Stimulated activated effector memory CD8-positive, alpha-beta T cell treated with anti-CD3 and anti-CD28 coated beads, Interleukin-12 subunit alpha, Interleukin-12 subunit beta, amount 100 ng/mL, for 72 hours (primary cell): ENCODE measurements at places on chromosomes 5 and 9.

DNA sequence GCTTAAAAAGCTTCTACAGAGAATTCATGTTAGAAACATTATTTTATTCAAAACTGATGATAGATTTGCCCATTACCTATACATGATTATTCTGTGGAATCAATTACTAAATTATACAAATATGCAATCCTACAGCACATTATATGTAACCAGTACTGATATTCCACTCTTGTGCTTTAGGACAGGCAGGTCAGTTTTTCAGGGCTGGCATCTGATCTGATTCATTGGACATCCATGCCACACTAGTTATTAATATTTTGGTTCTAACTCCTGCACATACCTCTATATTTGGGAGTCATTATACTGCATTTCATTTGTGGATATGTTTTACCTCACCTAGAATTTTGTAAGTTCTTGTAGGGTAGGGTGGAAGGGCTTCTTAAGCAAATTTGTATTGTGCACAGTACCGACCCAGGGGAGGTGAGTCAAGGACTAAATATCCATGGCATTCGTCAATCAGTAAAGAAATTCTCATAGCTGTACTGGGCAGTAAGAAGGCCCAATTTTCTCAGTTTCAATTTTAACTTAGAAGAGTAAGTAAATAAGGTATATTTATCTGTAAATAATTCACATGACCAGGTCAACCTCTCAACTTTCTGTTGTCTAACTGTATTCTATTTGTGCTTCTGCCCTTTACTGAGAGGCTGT, 33.5 kb downstream of the ELOVL7 start:
- DNase-seq = no peak

DNA sequence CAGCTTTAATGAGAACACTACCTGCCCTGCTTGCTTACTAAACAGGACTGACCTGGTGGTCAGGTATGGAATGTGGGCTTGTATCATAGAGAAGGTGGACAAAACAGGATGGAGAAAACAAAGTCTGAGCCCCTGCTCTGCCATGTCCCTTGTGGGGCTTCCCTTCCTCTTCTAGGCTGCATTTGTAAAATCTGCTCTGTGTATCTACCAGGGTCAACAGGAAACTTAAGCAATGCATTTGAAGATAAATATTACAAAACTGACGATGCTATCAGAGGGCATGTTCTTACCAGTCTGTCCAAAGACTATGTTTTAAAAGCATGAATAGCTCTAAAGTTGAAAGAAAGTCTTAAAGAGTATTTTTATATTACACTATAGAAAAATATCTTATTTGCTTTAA, 228.7 kb downstream of the DCP2 start:
- DNase-seq = no peak

DNA sequence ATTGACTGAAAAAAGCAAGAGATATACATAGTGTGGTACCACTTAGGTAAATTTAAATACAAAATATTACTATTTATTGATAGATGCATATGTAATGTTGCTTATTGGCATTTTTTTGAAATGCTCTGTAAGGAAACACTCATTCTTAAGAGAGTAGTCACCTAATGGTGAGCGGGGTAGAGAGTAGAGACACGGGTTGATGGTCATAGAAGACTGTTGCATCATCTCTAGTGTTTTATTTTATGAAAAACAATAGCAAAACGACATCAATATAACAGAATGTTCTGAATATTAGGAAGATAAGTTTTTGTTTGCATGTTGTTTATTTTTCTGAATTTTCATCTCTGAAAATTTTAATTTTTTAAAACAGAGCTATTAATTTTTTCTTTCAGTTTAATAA, 4.0 kb downstream of the SRP19 start:
- DNase-seq = no peak

- no peak for DNase-seq
Observed at GRCh38 chr9:69293156-69293555, 31.9 kb upstream of the ENTREP1 start.

- no peak for DNase-seq
Observed at GRCh38 chr9:105257809-105258208, 13.4 kb downstream of the SLC44A1 start.

DNA sequence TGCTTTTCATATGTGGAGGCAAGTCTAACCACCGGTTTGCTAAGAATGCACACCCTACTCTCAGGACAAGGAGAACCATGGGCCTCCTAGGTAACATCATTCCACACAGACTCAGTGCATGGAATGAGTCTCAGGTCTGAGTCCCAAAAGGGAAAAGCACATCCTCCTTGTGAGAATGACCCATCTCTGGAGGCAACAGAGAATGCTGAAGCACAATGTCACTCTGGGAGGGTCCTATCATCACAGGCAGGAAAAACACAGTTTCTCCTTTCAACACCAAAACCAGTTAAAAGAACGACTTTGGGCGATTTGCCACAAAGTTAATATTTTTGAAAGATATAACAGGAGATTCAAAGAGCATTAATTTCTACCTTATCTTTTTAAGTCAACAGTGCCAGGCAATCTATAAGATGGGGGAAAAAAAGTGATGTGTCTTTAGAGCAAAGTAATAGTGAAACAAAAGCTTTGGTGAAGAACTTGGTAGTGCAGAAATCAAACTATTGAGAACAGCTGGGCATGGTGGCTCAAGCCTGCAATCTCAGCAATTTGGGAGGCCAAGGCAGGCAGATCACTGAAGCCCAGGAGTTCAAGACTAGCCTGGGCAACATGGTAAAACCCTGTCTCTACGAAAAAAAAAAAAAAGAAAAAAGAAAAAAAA, 97.3 kb downstream of the OXCT1 start:
- no peak for DNase-seq

DNA sequence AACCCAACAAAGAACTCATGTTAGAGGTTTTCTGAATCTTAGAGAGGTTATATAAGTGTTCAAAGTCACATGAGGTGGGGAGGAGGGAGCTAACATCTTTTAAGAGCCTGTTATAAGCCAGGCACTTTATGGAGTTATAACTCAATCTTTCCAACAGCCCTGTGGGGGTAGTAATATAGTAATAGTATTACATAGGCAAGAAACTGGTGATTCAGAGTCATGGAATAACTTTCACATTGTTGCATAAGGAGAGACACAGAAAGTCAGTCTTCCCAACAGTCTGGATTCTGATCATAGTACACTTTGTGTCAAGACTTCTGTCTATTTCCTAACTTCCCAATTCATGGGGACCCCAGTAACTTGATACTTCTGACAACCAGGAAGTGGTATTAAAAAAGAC, 89.2 kb downstream of the ACER2 start:
- no peak for DNase-seq

- no peak for DNase-seq
Observed at GRCh38 chr9:10204276-10204675, 408.5 kb downstream of the PTPRD start.

DNA sequence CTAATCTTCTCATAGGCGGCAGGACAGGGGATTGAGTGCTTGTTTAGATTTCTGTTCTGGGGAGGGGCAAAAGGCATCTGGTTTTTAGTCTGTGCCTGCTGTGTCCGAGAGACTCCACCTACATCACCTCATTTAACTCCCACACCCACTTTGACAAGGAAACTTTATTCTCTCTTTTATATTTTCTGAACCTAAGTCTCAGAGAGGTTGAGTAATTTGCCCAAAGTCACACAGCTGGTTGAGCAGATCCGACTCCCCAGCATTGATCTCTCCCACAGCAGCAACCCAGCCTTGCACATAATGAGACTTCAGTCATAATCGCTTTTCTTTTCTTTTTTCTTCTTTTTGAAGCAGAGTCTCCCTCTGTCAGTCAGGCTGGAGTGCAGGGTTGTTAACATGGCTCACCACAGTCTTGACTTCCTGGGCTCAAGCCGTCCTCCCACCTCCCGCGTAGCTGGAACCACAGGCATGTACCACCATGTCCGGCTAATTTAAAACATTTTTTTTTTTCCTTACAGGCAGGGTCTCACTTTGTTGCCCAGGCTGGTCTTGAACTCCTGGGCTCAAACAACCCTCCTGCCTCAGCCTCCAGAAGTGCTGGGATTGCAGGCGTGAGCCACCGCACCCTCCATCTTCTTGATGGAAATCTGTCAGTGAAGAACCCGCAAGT, 36.5 kb upstream of the ANKRD33B start:
- DNase-seq = no peak

DNA sequence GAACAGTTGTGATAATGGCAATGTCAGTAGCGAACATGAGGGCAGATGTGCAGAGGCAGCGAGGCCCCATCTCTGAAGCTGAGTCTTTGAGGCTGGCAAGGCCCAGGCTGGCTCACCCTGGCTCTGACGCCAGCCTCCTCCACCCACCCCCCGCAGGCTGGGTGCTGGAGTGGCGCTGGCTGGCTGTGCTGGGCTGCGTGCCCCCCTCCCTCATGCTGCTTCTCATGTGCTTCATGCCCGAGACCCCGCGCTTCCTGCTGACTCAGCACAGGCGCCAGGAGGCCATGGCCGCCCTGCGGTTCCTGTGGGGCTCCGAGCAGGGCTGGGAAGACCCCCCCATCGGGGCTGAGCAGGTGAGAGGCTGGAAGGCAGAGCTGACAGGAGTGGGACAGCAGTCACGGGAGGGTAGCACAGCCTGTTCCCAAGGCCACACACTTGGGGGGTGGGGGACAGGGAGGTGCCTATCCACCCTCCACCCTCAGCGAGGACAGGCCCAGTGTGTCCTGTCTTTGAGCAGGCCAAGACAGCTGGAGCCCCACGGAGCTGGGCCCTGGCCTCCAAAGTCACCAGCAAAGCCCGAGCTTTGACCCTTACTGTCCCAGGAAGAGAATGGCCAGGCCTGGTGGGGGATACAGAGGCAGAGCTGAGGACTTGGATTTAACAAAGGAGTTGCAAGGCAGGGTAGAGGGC, 5.6 kb downstream of the SLC2A8 start:
- DNase-seq = no peak

DNA sequence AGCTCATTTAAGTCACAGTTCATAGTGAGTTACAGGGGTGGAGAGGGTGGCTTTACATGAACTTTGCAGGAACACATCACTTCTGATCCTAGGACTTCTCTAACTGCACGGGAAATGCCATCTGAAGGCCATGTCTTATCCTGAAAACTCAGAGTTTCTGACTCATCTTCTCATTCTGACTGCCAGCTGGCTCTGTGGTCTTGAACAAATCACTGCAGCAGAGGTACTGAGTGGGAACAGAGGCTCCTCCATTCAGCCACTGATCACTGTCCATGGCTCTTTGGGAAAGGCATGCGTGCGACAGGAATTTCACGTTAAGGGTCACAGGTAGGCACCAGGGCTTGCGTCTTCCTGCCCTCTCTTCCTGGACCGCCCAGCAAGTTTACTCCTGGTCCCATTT, 114.6 kb upstream of the LRRTM2 start:
- peak; percentile 34 for DNase-seq

DNA sequence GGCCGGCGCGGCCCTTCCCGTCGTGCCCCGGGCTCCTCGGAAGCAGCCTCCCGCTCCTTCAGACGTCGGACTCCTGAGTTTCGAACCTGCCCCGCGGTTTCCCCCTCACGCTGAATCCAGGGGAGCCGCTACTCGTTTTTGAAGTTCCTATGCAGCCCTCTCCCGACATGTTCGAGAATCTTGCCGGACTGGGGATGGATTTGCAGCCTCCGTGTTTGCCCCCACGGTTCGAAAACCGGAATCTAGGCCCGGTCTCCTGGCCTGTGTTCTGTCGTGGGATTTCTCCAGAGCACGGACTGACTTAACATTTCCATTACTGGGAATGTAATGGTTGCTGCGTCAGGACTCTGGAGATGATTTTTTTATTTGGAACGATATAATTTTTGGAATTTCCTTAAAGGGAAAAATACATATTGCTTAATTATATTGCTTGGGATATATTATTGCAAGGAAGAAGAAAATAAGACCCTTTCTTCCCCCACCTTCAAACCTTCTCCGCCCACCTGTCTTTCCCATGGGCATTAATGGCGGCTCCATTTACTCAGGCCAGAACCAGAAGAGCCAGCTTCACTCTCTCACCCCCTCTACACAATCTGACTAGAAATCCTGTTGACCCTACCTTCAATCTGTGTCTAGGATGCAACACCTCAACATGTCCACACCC, 8.5 kb upstream of the MGAT1 start:
- DNase-seq = no peak

DNA sequence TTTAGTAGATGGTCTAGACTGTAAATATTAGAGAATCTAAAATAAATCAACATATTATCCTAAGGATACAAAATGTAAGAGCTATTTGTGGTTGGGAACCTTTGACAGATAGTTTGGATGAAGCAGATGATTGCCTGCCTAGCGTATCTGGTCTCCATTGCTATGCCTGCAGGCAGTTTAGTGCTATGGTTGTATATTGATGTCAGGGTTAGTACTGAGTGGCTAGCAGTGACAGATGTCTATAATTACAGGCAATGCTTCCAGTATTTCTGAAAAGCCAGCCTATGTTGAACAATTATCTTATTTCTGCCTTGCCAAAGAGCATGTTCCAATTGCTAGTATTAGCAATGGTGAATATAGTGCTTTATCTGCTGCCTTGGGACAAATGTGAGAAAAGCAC, 151.3 kb upstream of the TLX3 start:
- DNase-seq = no peak

DNA sequence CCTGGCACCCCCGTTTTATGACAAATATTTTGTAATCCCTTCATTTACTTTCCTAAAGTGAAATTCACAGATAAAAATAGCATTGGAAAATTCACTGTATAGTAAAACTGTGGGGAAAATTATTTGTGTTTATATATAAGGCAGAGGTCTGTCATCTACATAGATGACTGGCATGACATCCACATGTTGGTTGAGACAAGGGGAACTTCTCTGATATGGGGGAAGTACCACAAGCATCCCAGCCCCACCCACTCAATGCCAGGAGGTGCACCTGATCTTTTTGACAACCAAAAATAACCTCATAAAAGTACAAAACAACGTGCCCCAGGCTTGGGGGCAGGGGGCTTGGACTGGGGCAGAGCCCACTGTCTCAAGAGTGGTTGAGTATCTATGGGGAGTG, 6.3 kb upstream of the TDRD7 start:
- no peak for DNase-seq

DNA sequence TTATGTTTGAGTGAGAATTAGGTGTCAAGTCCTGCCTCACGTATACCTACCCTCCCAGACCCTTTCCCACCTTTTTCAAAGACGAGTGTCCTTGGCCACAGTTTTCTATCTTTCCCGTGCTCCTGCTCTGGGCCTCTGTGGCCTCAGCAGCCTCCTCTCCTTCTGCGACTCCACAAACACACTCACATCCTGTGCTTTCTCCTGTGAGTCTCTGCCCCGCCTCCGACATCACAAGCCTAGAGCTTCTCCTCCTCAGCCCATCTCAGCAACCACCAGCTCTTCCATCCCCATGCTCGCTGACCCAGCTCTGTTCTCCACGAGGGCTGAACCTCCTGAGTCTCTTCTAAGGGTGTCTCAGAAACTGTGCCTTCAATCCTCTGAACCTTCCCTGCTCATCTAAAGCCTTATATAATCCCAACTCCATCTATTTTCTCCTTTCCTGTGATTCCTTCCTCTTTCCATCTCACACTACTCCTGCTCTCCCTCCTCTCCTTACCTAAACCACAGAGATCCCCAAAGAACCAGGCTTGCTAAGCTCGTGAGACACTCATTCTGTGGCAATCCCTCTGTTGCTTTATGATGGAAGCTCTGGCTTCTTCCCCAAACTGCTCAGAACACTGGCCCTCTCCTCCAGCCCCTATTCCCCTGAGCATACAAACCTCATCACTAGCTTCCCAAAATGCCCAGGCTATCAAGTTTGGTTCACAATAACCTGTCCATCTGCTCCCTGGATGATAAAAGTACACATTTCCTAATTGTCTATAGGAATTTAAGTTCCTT, 55.2 kb downstream of the RASEF start:
- DNase-seq = no peak
